ENCODE measurements at places on chromosomes 4 and X.

DNA sequence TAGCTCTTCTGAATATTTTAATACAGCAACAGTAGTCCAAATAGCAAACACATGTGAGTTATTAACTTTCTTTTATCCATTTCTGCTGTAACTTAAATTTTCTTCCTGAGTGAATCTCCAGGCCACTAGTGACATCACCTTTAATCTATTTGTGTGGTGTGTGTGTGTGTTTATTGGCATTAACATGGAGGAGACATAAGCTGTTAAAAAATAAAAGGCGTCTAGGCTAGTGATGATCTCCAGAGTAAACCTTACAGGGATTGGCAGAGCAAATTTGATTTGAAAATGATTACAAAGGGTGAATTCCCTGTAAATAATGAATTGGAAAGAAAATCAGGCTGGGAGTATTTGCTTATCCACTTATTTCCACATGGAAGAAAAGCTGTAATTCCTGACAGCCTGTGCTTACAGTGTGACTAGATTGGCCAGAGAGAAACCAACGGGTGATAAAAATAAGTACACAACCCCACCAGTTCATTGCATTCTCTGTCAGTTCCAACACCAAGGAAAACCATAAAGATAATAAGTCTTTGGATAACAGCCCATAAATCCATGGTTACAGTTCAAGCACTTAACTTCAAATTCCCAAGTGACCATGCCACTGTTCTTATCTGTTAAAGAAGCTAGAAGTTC lies 186.1 kb downstream of the ENOX2 start:
- no peak for DNase-seq

DNA sequence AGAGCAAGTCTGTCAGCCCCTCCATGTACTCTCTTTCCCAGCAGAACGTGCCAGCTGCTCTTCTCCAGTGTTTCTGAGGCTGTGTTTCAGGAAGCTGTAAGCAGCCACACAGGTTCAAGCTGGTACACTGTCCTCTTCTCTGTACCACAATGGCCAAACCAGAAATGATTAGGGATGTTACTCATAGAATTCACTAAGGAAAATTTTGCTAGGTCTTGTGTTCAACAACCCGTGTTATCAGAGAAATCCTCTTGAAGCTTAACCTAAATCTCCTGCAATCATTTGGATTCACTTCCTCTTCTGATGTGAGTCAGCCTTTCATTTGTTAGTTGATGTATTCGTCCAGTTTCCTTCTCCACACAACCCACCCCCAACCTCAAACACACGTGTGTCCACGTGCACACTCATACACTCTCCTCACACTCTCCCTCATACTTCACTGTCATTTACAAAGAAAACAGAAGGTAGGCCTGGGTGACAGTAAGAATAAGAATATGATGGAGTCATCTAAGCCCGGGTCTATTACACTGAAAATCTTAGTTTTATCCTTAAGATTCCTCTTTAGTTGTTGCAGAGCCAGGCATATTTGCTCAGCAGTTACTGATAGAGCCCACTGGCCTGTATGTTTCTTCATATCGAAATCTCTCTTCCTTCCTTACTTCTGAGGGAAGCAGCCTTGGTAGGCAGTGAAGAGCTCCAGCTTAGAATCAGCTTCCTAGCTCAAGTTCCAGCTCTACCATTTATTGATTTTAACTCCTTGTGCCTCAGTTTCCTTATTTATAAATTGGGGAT lies 63.4 kb downstream of the DCUN1D4 start:
- no peak for DNase-seq

DNA sequence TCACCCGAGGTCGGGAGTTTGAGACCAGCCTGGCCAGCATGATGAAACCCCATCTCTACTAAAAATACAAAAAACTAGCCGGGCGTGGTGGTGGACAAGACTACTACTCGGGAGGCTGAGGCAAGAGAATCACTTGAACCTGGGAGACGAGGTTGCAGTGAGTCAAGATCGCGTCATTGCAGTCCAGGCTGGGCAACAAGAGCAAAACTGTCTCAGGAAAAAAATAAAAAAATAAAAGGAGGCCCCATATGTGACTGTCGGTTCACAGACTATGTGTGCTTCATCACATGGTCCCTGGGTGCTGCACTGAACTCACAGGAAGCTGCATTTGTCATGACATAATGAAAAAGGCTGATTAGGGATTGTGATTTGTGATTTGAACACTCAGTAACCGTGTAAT lies 6.4 kb downstream of the TRIML1 start:
- DNase-seq, result no peak

DNA sequence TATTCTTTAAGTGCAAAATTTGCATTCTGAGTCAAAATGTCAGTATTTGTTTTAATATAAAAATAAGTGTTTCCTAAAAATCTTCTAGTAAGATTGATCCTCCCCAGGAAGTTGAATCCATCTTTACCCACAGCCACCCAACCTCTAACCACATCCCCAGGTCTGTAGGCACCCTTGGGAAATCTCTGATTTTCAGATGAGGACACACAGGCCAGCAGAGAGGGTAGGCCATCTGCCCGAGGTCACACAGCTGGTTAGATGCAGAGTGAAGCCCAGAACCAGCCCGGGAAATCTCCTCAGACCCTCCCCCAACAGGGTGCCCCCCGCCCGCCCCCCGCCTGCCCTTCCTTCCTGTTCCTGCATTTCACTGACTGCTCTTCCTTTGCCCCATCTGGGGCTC lies 277.5 kb downstream of the FBXW7 start:
- no peak for DNase-seq

DNA sequence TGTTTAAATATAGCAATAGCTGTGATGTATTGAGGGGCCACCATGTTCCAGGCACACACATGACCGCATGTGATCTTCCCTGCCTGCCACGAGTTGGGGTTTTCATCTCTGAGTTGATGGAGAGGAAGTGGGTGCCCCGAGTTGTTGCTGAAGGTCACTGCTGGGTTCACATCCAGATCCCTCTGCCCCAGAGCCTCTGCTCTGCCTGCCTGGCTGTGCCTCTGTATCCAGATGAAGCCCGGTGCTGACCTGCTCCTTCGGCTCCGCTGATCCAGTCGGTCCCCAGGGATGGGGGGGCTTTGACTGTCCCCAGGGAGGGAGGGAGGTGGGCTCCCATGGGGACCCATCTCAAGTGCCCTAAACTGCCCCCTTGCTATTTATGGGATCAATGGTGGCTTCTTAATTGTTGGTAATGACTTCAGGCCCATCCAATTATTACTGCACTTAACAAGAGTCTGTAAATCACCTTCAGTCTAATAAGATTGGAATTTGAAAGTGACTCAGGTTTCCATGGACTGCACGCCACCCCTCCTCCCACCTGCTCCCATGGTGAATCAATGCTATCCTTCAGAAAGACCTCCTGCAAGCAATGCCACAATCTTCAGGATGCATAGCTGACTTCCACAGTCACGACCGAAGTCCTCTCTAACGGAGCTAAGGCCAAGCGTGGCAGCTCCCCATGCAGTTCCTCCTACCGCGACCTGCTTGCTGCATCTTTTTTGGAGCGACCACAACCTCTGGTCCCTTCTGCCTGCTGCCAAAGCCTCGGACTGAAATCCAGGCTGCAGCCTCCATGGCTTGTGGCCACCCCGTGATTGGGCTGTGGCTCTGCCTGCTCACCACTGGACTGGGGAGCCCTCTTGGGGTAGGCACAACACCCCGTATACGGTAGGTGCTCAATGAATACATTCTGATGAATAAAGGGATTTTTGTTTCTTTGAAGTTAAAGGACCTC lies 73.1 kb downstream of the CPZ start:
- no peak for DNase-seq

DNA sequence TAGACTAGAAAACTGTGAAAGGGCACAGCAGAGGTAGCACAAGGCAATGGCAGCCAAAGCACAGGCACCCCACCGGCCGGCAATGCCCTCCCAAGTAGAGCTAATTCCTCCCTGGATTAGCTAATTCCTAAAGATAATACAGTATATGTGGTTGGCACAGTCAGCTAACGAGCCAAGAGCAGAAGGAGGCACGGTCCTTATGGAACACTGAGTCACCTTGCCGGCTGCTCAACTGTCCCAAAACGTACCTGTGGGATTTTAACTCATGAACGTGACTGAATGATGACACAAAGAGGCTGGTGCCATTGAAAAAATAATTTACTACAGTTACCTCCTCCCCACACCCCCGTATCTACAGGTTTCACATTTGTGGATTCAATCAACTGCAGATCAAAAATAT lies 9.1 kb upstream of the FGFBP1 start:
- no peak for DNase-seq

GRCh38 chrX:31420302-31420701 lies 348.5 kb upstream of the FTHL17 start:
- DNase-seq, result no peak

- peak; percentile 2 for DNase-seq
Measured at GRCh38 chr4:101708293-101709039, 82.1 kb upstream of the BANK1 start.

- DNase-seq, result peak; percentile 72
Measured at GRCh38 chr4:139734875-139735380, 69.3 kb downstream of the MGST2 start.

- DNase-seq, result no peak
Measured at GRCh38 chr4:53618321-53618720, 27.0 kb upstream of the LNX1 start.

- DNase-seq, result no peak
Measured at GRCh38 chr4:2419814-2420213, 1.1 kb downstream of the CFAP99 start.
